Activated naive CD4-positive, alpha-beta T cell treated with anti-CD3 and anti-CD28 coated beads, Interleukin-2, amount 50 U/mL, for 72 hours (primary cell): ENCODE measurements at places on chromosomes 2 and 18. TPM values are rescaled to one million over a fixed set of nuclear protein-coding genes. Genes with fewer than 3 reads are reported as not detected.
A peak's percentile ranks its signal among the peaks of the same experiment; 100 is the strongest.

- no peak for DNase-seq
These were observed 65.8 kb upstream of the IGFBP5 start for GRCh38 chr2:216761133-216761532.

GRCh38 chr18:44807766-44808165 lies 127.1 kb downstream of the SETBP1 start:
- no peak for DNase-seq

GRCh38 chr2:235024191-235024860 lies 72.5 kb downstream of the SH3BP4 start:
- DNase-seq = no peak

DNA sequence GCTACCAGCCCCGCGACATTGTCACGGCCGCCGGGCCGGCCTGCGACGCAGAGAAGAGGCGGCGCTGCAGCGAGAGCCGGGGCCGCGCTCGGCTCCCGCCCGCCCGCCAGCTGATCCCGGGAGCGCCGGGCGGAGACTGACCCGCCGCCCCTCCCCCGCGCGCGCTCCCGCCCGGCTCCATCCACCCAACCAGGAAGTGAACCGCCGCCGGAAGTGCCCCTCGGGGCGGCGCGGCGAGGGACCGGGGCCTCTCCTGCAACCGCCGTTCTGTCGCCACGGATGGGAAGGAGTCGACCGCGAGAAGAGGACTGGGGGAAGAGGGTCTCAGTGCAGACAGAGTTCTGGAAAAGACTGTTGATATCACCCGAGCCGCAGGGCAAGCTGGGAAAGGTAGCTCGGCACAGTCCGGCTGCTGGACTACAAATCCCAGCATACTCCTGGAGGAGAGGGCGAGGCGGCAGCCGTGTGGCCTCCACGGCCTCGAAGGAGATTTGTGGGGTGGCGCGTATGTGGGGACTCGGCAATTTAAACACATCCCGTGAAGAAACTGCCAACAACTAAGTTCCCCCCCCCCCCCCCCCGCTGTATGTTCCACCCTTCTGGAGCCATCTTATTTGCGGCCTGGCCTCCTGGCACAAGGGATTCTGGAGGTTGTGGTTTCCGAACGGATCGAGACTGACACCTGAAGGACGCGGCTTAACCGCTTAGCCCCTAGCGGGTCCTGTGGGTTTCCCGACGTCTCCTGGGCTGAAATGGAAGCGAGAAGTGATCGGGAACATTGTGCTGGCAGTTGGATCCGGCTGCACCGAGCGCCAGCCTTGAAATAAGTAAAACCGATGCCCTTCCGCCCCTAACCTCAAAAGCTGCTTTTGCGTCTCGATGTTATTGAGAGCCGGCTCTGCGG lies at the start of gene AAK1:
TSS of gene AAK1 (minus strand) at position 138 of the 904 bp plus-strand sequence. CDS start 699 bp downstream, outside the sequence.
- DNase-seq = peak; percentile 84

- DNase-seq = no peak
These were observed 74.1 kb upstream of the SMAD2 start for GRCh38 chr18:48004577-48004976.

GRCh38 chr2:37771600-37772088 lies 100.2 kb upstream of the CDC42EP3 start:
- no peak for DNase-seq

AGXT gene
- not detected for total RNA-seq

CNTNAP5 gene
- total RNA-seq = not detected

LAMA1 gene
- total RNA-seq = not detected

DNAJC5G gene
- total RNA-seq = not detected

HOXD8 gene
- not detected for total RNA-seq
